ENCODE measurements at places on chromosomes 11 and 22.

DNA sequence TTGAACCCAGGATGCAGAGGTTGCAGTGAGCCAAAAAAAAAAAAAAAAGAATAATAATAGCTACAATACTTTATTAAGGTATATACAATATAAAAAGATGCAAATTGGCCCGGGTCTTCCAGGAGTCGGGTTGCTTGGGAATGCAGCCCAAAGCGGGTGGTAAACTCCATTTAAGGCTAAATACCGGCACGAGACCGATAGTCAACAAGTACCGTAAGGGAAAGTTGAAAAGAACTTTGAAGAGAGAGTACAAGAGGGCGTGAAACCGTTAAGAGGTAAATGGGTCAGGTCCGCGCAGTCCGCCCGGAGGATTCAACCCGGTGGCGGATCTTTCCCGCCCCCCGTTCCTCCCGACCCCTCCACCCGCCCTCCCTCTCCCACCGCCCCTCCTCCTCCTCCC is 143.3 kb downstream of the DLG2 start:
- no peak for DNase-seq

DNA sequence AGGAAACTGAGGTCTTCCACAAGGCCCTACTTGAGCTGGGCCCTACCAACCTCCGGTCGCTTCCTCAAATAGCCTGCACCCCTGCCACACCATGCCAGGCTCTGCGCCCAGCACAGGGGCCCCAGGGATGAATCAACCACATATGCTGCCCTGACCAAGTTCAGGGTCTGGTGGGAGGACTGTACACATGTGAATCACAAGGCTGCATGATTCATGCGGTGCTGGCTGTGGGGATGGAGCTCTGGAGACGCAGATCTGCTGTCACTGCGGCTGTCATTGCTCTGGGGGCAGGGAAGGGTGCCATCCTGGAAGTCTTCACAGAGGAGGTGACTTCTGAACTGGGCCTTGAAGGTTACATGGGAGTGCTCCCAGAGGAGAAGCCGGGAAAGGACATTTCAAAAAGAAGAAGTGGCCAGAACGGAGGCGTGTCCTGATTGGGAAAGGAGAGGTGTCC is 21.5 kb downstream of the CYTH4 start:
- no peak for DNase-seq

DNA sequence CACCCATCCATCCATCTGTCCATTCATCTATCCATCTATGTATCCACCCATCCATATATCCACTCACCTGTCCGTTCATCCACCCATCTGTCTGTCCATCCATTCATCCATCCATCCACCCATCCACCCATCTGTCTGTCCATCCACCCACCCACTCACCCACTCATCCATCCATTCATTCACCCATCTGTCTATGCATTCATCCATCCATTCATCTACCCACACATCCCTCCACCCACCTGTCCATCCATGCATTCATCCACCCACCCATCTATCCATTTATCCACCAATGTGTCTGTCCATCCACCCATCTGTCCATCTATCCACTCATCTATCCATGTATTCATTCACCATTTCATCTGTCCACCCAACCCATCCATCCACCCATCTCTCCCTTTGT is 33.3 kb downstream of the NADSYN1 start:
- DNase-seq: no peak

- no peak for DNase-seq
Observed at GRCh38 chr11:27355575-27356104, 7.4 kb downstream of the CCDC34 start.

DNA sequence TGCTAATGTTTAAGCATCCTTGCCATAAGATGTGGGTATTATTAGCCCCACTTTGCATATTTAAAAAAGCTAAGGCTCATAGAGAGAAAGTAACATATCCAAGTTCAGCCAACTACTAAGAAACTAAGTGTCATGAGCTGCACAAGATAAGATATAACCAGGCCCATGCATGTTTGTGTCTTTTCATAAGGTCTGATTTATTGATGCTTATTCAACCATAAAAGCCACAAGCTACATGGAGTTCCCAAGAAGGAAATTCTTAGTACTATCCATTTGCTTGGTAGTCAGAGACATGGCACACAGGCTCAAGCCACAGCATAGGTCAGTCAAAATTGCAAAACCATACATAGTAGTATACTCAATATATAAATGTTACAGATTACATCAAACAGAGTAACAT is 488.5 kb downstream of the SOX6 start:
- DNase-seq: no peak

DNA sequence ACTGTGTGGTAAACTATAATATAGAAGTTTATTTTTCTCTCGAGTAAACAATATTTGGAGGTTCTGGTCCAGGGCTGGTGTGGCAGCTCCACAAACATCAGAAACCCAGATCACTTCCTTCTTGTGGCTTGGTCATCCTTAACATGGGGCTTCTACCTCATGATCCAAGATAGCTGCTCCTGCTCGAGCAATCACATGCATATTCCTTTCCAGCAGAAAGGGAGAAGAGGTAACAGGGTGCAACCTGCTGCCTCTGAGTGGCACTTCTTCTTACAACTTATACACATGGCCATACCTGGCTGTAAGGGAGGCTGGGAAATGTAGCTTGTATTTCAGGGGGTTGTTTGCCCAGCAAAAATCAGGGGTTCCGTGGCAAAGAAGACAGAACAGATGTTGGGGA is 44.6 kb upstream of the SYT7 start:
- DNase-seq: no peak

GRCh38 chr11:16933756-16934603 is 80.2 kb downstream of the PLEKHA7 start:
- no peak for DNase-seq

GRCh38 chr22:28408709-28409108 is 270.9 kb downstream of the TTC28 start:
- DNase-seq: no peak

DNA sequence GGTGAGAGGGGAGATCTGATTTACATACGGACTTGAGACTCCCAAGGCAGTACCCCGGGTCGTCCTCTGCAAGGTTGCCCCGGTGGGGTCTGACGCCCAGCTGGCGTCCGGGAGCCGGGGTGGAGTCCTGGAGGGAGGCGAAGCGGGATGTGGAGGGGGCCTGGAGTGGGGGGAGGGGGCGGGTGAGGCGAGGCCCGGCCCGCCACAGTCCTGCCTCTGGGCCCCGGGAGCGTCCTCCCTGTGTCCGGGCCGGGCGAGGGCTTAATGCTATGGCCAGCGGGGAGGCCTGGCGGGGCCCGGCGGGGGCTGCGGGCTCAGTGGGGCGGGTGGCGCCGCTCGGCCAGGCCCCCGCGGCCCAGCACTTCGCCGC is 2.4 kb upstream of the MYBPC3 start:
- no peak for DNase-seq

DNA sequence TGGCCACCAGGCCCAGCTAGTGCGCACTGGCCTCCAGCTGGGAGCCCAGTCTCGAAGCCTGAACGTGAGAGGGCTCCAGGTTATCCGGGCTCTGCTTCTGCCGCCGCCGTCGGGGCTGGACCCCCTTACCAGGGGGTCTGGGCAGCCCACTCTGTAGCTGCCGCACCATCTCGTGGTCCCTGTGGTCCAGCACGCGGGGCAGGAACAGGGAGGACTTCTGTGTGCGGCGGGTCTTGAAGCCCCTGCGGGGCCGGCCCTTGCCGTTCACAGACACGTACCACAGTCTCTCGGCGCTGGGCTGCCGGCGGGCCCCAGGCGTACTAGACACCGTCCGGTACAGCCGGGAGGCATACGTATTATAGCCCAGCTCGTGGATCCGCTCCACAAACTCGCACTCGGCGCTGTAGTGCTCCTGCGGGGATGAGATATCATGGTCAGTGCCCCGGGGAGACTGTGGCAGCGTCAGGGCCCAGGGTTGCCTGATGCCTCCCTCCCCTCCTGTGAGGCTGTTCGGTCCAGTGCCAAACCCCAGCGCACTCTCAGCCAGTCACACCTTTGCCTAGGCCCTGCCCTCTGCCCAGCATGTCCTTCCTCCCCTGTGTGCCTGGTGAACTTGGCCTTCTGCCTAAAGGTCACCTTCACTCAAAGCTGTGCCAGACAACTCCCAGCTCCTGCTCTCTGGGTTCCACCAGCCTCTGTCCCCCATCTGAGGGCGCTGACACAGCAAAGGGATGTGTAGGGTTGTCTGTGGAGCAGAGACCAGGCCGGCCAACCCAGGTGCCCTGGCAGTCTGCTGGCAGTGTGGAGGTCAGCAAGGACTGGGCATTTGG is 8.7 kb downstream of the FGF3 start:
- no peak for DNase-seq

DNA sequence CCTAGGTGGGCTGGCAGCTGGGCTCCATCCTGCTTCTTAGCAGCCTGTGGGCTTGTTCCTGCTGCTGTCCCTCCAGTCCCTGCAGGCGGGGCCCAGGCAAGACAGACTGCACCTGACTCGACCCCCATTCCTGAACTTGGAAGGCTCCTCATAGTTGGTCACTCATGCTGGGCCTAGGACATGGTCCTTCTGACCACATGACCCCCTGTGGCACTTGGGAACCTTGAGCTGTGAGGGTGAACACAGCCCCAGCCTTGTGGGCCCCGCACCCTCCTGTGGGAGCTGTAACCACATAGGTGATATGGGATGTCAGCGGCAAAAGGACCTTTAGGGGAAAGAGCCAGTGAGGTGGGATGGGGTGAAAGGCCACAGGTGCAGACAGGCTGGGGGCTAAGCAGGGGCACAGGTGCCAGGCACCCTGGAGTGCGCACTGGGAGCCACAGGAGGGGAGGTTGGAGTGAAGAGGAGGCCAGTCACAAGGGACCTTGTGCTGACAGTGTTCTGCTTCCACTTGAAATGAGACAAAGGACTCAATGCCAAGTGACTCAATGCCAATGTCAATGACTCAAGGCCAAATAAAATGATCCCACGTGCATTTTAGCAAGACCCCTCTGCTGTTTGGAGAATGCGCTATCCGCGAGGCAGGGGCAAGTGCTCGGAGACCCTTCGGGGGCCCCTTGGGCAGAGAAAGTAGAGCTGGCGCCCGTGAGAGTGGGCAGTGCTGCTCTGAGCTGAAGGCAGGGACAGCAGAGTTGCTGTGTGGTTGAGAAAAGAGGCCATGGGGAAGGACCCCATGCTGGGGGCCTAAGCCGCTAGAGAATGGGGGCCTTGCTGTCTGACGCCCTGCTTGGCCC is 90.7 kb downstream of the MORC2 start:
- no peak for DNase-seq

- no peak for DNase-seq
Observed at GRCh38 chr11:35047179-35047578, 91.8 kb upstream of the CD44 start.

GRCh38 chr11:108914981-108915380 is 250.1 kb downstream of the DDX10 start:
- no peak for DNase-seq

Data from NCI-H2107 (cell line).